HFFc6 (cell line): ENCODE measurements at places on chromosomes 7 and 10. TPM values are rescaled to one million over a fixed set of nuclear protein-coding genes. Genes with fewer than 3 reads are reported as not detected.

Gene OR9A4
- total RNA-seq, result not detected in 3 replicates

Gene ARL3
- total RNA-seq, result 13.2 to 15.9 TPM (median 13.3 TPM) in 3 replicates

Gene CUBN
- total RNA-seq, result 0.59 to 1.5 TPM (median 0.69 TPM) in 3 replicates

Gene FAM180A
- 5.0 to 57.2 TPM (median 9.0 TPM) in 3 replicates for total RNA-seq

Gene ASZ1
- not detected in 3 replicates for total RNA-seq

Gene CALML3
- not detected in 3 replicates for total RNA-seq

Gene POM121L12
- not detected in 2 replicates for total RNA-seq

Gene NME8
- total RNA-seq, result not detected in 3 replicates

Gene FAM131B
- total RNA-seq, result 1.0 to 1.3 TPM (median 1.2 TPM) in 3 replicates

Gene TPK1
- total RNA-seq, result 0.32 to 0.36 TPM in 2 of 3 replicates, not detected in the other

DNA sequence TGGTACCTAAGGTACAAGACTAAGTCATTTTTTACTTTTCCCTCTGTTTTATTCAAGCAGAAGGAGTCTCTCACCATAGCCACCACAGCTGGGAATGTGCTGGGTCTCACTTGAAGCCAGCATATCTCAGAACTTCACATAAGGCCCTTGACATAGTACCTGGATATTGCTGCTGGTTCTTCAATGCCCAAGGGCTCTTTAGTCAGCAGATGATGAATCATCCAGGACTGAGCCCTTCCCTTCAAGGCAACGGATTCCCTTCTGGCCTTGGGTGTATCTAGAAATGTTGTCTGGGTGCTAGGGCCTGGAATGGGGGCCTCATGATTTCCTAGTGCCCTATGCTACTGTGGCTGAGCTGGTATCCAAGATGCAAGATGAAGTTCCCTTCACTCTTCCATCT is 93.9 kb downstream of the ADCYAP1R1 start:
- DNase-seq, result no peak

GRCh38 chr10:7945469-7946187 is 108.9 kb upstream of the GATA3 start:
- peak; percentile 26 for DNase-seq

DNA sequence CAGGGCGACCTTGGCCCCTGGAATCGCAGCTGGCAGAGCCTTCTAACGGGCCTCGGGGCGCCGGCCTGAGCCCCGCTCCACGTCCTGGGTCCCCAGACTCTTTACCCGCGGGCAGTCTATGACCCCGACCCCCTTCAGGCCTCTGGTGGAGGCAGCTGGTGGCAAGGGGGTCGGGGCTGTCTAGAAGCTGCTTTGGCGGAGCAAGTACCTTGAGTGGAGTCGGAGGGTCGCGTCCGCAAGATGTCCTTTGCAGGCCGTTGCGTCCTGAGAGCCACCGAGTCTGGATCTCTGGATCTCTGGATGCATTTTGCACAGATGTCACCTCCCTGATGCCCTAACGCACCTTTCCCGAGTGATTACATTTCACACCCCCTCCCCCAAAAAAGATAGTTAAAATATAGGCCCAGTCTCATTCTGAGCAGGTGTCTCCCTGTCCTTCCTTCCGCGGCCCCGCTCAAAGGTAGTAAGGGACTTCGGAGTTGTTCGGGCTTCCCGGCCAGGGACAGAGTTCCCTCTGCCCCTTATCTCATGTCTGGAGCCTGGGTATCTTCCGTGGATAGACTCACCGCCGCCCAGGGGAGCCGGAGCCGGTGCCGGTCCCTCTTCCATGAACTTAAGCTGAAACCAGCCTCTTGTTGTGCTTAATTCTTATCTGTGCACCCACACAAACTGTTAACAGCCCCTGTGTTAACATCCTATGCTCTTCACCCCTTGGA is 457 bp downstream of the ACADSB start:
- DNase-seq, result no peak

DNA sequence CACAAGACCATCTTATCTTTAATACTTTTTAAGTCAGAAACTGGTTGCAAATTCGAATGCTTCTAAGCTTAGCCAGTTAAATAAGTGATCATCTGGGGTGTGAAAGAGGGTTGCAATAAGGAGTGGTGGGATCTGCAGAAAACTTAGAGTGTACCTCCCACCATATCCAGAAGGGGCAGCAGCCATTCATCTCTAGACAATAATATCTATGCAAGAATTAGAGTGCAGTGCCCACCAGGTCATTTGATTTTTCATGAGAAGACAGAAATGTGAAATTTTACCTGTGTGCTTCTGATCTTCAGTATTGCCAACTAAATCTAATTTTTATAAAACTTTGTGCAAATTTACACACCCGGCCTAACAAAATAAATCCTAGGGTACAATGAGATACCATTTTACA is 127.2 kb upstream of the SP4 start:
- no peak for DNase-seq

- DNase-seq, result peak; percentile 70
Measured at GRCh38 chr7:818031-818699, 14.1 kb upstream of the SUN1 start.

DNA sequence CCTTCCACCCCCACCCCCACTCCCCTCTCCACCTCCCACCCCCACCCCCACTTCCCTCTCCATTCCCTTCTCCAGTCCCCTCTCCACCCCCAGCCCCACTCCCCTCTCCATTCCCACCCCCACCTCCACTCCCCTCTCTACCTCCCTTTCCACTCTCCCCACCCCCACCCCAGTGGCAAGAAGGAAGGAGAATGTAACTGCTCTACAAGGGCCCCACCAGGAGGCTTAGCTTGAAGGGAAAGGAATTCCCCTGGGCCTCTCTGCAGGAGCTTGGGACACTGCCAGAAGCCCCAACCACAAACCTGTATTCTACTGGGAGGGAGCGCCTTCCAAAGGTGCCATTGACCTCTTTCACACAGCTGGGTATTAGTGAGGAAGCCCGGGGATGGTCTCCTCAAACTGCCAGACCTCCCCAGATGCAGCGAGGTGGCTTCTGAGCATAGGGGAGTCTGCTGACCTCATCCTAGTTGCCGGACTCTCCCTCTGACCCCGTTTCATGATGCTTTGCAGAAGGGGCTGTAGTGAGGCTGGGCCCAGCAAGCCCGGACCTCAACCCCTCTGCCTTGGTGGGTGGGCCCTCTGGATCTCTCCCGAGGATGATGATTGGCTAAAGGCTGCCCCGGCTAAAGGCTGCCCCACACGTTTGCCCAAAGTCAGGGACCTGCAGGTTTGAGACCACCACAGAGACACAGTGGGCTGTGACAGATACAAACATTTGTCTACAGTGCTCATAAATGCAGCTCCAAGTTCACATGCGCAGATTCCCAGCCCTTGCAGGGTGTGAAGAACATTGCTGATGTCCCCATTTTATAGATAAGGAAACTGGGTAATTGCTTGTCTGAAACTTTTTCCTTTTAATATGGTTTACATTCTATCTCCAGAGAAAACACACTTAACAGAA is 2.9 kb downstream of the DEPP1 start:
- no peak for DNase-seq

GRCh38 chr7:70040970-70041766 is 442.9 kb downstream of the AUTS2 start:
- no peak for DNase-seq

DNA sequence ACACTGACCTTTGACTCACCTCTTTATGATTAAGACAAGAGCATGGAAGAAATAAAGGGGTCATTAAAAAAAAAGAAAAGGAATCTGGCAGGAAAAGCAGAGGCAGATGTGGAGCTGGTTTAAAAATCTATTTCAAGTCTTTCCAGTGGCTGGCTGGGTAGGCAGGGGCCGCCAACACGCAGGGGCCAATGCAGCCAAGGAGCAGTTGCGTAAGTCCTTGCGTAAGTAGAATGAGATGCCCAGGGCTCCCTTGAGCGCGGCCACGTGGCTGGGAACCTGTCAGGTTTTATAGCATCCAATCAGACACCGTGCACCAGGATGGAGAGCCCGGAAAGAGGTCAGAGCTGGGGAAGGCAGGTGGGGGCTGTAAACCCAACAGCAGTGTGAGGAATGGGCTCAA is 123.8 kb upstream of the INSYN2A start:
- DNase-seq, result no peak

GRCh38 chr10:14060320-14061070 is 270.2 kb downstream of the FRMD4A start:
- no peak for DNase-seq

- DNase-seq, result no peak
Measured at GRCh38 chr7:151984612-151985011, 28.4 kb downstream of the GALNTL5 start.

- DNase-seq, result no peak
Measured at GRCh38 chr10:123327896-123328295, 173.7 kb downstream of the BUB3 start.

- no peak for DNase-seq
Measured at GRCh38 chr10:44478876-44479705, 94.2 kb upstream of the CXCL12 start.

DNA sequence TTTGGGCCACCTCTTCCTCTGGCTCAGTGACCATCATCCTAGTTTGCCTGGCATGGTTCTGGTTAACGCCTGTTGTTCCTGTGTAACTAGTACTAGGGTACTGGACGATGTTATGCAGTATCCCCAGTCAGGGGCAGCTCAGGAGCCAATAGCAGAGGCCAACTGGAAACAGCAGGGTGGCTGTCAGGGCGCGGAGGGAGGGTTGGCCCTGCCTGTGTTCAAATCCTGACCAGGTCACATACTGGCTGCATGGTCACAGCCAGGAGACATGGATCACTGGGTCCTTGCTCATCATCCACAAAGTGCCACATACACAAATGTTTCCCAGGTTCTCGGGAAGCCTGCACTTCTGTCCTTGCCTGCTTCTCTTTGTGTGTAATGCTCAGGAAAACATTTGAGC is 12.3 kb upstream of the RBP3 start:
- DNase-seq, result no peak
